ENCODE measurements at places on chromosomes 7 and 10. TPM values are rescaled to one million over a fixed set of nuclear protein-coding genes. Genes with fewer than 3 reads are reported as not detected.

- peak; percentile 71 for DNase-seq
Observed at GRCh38 chr7:158587162-158588084, at the start of gene PTPRN2. PTPRN2 (minus strand) TSS chr7:158587823.

DNA sequence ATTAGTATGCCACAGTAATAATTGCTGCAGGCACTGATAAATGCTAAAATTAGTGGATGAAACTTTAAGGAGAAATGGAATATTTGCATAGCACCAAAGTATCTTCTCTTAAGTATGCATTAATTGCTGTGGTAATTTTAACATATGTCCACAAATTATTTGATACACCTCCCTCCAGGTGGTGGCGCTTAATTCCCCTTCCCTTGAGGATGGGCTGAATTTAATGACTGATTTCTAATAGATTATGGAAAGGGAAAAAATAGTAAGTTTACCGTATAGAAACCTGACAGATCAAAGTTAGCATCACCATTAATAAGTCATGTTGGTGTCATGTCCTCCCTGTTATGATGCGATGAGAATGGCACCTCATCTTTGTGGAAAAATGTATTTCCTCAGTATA, 519.2 kb downstream of the TFEC start:
- DNase-seq, result no peak

DNA sequence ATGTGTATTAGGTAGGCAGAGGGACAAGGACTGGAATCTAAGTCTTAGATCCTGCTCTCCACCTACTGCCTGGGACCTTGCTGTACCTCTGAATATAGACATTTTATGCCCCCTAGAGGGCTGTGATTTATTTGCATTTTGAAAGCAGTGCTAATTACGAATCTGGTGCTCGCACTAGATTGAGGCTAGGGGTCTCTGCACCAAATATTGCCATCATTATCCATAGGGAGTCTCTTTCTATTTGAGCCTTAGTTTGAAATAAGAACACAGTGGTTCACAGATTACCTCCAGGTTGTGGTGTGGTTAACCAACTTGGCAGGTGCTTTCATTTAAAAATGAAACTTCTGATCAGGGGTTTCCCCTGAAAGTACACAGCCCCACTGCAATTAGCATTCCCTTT, 41.8 kb downstream of the CNNM1 start:
- no peak for DNase-seq

The ABCB1 gene
- polyA plus RNA-seq, result 17.3 TPM

GRCh38 chr7:30684351-30684750, 2.1 kb upstream of the CRHR2 start:
- DNase-seq, result no peak

GRCh38 chr10:110226926-110227641, 19.7 kb downstream of the MXI1 start:
- peak; percentile 72 for DNase-seq

GRCh38 chr7:36653663-36654355, 70.5 kb downstream of the AOAH start:
- no peak for DNase-seq

- no peak for DNase-seq
Observed at GRCh38 chr10:103676851-103677417, 178.4 kb downstream of the SH3PXD2A start.

The STEAP4 gene
- polyA plus RNA-seq, result 0.31 TPM

The ABLIM1 gene
- polyA plus RNA-seq, result 25.7 TPM

DNA sequence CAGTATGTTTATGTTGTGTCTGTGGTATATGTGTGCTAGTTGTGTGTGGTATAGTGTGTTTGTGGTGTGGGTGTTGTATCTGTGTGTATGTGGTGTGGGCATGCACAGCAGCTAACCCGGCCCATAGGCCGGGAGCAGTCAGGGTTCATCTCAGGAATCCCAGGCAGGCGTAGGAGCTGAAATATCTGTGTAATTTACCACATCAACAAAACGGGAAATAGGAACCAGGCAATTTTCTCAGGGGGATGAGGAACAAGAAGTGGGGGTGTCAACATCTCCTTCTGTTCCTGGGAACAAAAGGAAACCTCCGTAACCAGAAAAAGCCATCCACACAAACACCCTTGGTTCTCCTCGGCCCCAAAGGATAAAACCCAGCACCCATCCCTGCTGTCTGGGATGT, 24.5 kb upstream of the ZNF488 start:
- no peak for DNase-seq

The RBM20 gene
- 0.52 TPM for polyA plus RNA-seq

GRCh38 chr7:157016024-157016351, 5.5 kb upstream of the MNX1 start:
- no peak for DNase-seq

The OR2A1 gene
- polyA plus RNA-seq, result 0.04 TPM

The ATXN7L1 gene
- 9.7 TPM for polyA plus RNA-seq

The NOS3 gene
- 8.9 TPM for polyA plus RNA-seq

DNA sequence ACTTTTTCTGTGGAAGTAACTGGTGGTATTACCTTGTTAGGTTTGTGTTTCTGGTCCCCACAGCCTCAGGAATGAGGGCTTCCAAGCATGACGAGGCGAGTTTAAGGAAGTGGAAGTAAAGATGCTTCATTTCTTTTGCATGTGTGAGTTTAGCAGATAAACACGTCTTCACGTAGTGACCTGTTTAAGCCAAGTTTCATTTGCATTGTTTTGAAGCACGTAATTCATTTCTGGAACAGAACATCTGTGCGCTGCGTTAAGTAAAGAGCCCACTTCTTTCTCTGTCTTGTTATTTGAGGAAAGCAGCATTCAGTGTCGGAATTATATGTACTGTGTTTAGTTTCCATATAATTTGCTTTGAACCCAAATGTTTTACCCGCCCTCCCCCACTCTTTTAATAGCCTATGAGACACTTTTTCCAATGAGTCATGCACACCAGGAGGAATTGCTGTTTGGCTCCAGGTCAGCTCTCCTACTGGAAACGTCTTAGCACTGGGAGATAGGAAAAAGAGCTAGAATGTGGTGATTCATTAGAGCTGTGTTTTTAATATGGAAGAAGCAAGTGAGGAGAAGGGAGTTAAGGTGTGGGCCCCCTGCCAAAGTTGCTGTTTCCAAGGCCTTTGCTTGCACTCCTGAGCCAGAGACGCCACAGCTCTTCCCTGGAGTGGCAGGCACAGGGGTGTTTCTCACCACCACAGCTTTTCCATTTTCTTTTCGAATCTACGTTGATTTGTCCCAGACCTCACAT, 36.7 kb downstream of the BTBD16 start:
- DNase-seq, result peak; percentile 70

DNA sequence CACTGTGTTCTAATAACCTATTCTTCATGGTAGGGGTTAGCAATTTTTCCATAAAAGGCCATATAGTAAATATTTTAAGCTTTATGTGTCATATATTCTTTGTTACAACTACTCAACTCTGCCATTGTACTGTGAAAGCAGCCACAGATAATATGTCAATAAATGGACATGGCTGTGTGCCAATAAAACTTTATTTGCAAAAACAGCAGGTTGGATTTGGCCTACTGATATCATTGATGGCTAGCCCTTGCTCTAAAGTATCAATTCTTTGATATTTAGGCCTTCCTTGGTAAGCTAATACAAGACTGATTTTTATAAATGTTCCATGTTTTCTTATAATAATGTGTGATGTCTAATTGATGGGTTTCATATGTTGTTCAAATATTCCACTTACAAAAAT, 77.2 kb upstream of the OPALIN start:
- DNase-seq, result no peak

DNA sequence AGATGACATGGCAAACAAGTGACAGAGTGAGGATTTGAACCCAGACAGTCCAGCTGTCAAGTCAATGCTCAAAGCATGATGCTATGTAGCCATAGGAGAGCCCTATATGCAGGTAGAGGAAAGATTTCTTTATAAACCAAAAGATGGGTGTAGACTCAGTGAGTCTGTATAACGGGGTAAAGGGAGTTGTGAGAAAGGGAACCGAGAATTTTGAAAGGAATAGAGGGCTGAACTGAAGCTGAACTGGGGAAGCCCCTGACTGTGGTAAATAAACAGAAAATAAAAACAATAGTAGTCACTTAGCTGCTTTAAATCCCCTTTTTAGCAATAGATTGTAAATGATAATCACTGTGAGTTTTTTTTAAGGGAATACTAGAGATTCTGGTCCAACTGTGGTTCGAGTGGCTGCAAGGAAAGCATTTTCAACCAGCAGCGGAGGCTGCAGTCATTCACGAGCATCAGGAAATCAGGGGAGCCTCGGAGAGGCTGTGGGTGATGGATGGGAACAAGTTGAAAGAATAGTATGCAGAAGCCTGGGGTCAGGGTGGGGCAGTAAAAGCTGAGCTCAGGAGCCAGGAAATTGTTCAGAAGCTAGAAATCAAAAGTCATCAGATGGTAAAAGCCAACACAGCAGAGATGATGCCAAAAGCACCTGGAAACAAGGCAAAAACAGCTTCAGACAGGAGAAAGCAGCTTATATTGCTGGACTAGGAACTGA, 393.5 kb downstream of the GFRA1 start:
- no peak for DNase-seq

- DNase-seq, result no peak
Observed at GRCh38 chr7:115004121-115004520, 82.2 kb downstream of the MDFIC start.

DNA sequence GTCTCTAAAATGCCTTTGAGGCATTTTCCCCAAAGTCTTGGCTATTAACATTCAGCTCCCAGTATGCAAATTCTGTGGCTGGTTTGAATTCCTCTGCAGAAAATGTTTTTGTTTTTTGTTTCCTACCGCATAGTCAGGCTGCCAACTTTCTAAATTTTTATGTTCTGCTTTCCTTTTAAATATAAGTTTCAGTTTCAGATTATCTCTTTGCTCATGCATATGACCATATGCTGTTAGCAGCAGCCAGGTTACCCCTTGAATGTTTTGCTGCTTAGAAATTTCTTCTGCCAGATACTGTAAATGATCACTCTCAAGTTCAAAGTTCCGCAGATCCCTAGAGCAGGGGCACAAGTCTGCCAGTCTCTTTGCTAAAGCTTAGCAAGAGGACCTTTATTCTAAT, 96.9 kb downstream of the PLPP4 start:
- DNase-seq, result no peak

DNA sequence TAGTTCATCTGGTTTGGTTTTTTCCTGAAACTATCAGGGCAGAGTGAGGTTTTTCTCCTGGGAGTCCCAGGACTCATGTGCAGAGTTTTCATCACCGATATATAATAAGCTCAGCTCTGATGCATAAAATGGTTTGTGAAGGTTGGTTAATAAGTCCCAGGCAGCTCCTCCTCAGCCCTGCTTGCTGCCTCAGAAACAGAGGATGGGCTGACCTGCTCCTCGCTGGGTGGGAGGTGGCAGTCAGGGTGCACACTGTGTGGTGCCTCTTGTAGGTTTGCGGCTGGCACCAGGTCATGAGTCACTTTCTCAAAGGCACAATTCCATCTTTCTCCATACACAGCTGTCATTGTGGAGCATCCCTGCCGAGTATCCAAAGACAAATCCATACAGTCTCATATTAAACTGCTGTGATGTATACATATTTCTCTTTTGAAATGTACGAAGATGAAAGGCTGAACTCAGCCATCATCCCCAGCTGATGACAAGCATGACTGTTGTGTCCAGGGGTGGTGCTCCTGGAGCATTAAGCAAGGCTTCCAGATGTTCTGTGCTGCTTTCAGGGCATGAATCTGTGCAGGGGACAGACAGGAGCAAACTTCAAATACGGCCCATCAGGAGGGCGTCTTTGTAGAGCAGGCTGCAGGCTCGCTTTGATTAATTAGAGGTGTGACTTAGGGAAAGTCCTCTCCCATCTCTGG, 125.7 kb upstream of the NPS start:
- DNase-seq, result no peak

DNA sequence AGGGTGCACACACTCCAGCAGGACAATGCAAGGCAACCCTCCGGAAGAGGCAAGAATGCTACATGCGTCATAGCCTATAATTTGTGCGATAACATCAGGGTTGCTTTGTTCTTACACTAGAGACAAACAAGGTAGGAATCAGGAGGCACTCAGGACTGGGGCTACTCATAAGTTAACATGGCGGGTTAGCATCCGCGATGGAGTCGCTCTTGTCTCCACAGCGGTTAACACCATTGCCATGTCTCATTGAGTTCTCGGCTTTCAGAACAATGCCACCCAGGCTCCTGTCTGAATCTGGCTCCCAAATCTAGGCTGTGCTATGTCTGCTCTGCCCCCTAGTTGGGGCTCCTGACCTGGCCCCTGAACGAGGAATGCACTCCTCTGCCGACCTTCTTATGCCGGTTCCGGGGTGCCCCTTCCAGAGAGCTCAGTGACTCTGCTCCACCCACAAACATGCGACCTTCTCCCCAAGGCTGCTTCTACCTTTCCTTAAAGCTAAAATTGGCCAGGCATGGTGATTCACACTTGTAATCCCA, 24.9 kb upstream of the SLF2 start:
- no peak for DNase-seq

GRCh38 chr7:132276976-132277725, 299.1 kb downstream of the PLXNA4 start:
- no peak for DNase-seq

The STYXL1 gene
- 40.4 TPM for polyA plus RNA-seq

Measured in small intestine (tissue), 16 donors.